ENCODE measurements at places on chromosomes 4 and X.
A peak's percentile ranks its signal among the peaks of the same experiment; 100 is the strongest.

- DNase-seq: no peak
These were observed 77.3 kb upstream of the TMEM164 start for GRCh38 chrX:109925656-109926055.

DNA sequence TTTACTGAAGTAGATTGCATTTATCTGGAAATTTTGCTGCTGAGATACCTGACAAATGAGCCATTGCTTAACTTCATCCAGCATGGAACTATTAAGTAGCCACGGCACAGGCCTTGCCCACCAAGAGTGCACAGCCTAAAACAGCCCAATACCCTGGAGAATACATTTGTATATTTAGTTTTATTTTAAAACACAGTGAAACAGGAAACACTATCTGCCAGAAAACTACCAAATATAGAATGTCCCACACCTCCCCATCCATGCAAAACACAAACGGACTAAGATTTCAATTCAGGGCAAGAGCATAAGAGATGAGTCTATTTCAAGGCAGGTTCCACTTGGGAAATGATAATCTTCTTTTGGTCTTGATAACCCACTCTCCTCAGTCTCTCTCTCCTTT lies 57.1 kb downstream of the MAML3 start:
- DNase-seq: no peak

- DNase-seq: no peak
These were observed 118.0 kb downstream of the SPCS3 start for GRCh38 chr4:176437756-176438155.

DNA sequence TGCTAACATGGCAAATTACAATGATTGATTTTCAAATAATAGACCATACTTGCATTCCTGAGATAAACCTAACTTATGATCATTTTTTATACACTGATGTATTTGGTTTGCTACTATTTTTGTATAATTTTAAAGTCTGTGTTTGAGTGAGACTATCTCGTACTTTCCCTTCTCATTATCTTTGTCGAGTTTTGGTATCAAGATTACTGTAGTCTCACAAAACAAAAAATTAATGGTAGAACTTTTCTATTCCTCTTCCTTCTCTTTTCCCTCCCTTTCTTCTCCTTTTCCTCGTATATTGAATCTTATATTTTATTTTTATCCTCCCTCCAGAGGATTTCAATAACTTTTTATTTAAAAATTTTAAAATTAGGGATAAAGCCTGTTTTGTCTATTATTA lies 41.5 kb downstream of the RGS12 start:
- DNase-seq: no peak

DNA sequence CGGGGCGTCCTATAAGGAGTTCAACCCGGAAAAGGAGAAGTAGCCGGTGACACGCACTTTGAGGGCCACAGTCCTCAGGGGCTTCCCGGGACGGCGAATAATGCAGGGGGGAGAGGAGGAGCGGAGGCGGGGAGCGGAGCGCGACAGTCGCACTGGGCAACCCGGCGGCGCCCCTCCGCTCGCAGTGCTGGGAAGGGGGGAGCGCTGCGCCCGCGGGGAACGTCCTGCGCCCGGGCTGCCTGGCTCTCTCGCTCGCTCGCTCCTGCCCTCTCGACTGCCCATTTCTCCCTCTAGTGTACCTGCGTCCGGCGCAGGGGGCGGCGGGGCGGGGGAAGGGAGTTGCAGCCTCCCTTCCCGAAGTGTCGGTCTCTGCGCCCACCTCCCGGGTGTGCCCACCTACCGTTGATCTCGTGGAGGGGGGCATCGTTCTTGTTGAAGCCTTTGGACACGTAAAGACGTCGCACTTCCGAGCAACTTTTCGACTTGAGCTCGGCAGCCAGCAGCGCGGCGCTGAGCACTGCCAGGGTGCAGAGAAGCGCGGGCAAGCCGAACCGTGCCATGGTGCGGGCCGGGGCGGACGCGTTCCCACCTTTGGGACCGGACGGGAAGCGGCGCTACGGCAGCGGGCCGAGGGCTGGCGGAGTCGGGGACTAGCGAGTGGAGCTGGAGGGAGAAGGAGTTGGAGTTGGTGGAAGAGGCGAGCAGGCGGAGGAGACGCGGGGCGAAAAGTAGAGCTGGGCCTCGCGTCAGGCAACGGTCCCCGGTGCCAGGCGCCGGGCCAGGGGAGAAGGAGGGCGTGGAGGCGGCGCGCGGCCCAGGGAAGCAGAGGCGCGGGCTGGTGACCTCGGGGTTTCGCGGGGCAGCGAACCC lies 648 bp downstream of the GPC4 start:
- DNase-seq: no peak

DNA sequence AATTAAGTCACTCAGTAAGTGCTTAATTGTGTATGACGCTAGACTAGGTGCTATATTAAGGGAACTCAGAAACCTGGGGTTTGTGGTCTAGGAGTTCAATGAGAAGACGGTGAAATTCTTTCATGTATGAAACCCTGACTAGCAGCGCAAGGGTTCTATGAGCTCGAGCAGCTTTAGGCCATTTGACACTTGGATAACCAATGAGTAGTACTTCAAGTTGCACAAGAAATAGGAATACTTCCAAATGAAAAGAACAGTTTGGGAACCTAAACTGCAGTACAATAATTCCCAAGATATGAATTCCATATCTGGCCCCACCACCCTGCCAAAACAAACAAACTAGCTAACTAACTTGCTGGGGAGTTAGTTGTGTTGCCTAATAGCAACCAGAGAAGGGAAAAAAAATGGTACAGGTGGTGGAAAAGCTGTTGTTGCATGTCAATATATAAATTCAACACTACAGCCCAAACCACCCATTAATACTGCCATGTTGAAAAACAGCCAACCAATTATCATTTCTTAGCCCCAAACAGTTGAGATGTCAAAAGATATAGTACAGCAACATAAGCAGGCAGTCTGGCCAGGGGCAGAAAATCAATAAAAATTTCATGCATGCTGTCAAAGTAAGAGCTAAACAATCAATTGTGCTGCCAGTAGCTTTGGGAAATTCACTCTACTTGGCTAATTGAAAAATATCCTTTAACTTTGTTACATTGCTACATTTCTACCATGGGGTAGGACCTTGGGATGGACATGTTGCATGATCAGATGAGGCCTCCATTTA lies 54.6 kb upstream of the MCF2 start:
- no peak for DNase-seq

- DNase-seq: no peak
These were observed 93.3 kb downstream of the CCSER1 start for GRCh38 chr4:90220459-90220858.

DNA sequence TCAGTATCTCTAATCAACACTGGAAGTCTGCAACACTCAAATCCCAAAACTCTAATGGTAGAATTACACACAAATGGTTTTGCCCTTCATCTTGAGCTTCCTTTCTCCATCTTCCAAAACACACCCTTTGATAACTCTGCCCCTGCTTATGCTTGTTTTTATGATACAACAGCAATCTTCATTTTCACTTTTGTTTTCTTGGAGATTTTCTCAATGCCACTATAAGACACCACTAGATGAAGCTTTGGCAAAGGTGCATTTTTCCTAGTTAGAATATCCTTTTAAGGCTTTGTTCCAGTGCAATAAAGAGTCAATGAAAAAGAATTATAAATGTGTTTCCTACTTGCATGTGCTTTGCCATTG lies 472.4 kb upstream of the NWD2 start:
- no peak for DNase-seq

DNA sequence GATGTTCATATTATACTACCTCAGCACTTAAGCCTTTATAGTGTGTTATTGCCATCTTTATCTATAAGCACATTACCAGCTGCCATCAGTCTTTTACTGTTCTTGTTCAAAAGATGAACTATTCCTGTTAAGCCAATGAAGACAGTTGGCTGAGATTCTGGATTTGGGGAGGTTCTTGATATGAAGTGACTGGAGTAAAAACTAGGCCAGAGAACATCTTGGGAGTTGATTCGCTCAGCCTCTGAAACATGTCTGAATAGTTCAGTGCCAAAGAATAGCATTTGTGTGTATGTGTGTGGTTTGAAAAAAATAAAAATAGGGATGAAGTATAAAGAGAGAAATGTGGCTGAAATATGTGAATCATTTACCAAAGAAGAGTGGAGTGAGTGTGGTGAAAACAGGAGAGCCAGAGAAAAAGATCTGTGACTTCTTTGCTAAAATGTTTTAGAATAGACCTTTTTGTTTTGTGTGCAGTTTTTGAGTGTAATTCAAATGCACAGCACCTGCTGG lies 15.2 kb downstream of the EXOC1 start:
- no peak for DNase-seq

DNA sequence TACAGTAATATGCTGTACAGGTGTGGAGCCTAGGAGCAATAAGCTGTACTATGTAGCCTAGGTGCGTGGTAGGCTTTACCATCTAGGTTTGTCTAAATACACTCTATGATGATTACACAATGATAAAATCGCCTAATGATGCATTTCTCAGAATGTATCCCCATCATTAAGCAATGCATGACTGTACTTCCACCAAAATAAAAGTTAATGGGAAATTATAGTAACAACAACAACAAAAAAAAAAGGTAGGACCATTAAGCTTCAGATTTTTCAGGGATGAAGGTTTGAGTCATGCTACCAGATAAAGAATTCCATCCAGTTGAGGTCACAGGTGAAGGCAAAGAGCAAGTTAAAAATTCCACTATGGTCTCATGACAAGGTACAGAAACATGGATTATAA lies 68.2 kb downstream of the MAGEA10 start:
- no peak for DNase-seq

GRCh38 chr4:173684223-173684622 lies 154.2 kb upstream of the HAND2 start:
- no peak for DNase-seq

- no peak for DNase-seq
These were observed 580 bp upstream of the PLS3 start for GRCh38 chrX:115560211-115560977.

- DNase-seq: no peak
These were observed 348.3 kb downstream of the ARHGAP24 start for GRCh38 chr4:85823295-85823694.

DNA sequence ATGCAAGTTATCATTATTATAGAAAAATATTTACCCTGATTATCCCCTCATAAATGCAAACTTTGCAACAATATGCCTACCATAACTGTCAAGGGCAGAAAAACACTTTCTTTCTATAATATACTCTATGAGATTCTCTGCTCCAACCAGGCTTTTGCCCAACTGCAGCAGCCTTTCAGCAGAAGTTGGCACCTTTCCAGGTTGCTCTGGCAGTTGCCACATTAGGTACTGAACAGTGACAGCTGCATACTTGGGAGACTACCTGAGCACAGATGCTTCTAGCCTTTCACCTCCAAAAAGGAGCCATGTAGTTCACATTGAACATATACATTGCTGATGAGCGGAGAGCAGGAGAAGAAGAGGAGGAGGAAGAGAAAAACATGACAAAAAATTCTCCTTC lies 69.5 kb upstream of the BRWD3 start:
- no peak for DNase-seq

DNA sequence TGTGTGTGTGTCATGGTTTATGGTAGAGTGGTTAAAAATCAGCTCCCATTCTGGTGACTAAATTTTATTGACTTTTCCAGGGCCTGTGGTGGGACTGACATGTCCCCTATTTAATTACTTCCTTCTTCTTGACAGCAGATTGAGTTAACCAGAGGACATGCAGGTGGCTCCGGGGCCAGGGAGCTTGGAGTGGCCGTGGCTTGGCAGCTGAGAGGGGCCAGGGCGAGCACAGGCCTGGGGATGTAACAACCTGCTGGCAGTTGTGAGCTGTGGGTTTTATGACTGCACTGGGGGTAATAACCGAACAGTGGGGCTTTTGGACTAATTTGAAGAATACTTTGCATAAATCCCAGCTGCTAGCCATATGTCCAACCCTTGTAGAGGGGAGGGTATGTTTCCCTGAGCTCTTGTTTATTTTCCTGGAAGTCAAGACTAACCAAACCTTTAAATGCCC lies 186.0 kb downstream of the MID1IP1 start:
- no peak for DNase-seq

DNA sequence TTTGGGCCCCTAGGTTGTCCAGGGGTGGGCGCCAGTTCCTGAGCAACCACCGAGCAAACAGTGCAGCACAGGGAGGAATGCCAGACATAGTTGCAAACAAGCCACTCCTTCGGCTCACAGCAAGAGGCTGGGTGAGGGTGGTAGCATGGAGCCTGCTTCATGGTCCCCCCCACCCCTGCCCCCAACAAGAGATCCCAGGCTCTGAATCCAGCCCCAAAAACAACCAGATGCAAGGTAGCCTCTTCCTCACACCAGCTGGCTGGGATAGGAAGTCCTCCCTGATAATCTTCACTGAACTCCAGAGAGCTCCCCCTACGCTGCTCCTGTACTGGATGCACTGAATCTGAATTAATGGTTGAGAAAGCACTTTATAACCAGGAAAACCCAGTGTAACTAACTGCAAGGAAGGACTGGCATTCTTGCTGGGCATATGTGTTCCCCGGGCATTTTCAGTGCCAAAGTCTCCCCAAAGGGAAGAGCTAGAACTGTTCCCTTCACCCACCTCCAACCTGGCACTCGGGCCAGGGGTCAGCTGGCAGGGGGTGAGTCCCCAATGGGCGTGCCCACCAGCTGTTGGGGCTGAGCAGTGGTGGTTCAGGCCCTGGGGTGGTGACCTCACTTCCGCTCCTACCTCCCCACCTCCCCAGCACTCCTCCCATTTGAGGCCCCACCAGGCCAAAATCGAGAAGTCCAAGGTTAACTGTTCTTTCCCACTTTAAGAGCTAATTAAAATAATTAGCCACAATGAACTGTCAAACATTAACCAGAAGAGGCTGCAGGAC lies 1.5 kb downstream of the ELF4 start:
- DNase-seq: peak; percentile 5

DNA sequence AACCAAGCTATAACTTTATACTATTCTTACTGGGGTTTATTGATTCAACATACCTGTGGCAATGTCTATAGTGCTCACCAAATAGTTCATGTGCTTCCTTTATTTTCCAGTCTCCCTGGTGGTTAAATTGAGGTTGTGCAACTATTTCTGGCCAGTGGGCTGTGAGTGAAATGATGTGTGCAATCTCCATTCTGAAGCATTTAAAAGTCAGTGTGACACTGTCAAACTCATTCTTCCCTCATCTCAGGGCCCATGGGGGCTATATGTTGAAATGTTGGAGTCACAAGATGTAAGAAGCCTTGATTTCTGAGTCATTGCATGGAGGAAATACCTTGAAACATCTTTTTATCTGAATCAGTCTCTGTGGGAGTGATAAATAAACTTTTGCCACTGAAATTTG lies 414.3 kb upstream of the RPS6KA3 start:
- no peak for DNase-seq

GRCh38 chrX:104130808-104131207 lies 18.5 kb downstream of the ZCCHC18 start:
- no peak for DNase-seq
